ENCODE measurements at places on chromosomes 16 and 17.

DNA sequence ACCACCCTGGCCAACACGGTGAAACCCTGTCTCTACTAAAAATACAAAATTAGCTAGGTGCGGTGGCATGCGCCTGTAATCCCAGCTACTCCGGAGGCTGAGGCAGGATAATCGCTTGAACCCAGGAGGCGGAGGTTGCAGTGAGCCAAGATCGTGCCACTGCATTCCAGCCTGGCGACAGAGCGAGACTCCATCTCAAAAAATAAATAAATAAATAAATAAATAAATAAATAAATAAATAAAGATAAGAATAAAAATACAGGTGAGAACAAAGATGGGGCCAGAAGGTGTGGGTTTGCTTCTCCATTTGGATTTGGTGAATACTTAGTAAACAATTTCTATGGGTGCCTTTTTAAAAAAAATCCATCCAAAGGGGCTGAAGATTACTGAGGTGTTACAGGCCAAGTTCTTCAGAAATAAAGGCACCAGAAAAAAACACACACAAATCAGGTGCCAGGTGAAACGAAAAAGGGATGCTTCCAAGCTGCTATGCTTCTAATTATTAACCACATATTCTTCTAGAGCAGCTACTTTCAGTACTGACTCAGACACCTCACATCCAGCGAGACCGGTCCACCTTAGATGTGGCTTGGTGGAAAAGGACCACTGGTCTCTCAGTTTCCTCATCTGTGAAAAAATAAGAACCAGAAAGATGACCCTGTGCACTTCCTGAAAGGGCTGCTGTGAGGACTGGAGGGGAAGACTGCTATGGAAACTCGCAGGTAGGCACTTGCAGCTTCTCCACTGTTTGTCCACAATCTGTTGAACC, 9.2 kb downstream of the GLYR1 start:
- no peak for DNase-seq

DNA sequence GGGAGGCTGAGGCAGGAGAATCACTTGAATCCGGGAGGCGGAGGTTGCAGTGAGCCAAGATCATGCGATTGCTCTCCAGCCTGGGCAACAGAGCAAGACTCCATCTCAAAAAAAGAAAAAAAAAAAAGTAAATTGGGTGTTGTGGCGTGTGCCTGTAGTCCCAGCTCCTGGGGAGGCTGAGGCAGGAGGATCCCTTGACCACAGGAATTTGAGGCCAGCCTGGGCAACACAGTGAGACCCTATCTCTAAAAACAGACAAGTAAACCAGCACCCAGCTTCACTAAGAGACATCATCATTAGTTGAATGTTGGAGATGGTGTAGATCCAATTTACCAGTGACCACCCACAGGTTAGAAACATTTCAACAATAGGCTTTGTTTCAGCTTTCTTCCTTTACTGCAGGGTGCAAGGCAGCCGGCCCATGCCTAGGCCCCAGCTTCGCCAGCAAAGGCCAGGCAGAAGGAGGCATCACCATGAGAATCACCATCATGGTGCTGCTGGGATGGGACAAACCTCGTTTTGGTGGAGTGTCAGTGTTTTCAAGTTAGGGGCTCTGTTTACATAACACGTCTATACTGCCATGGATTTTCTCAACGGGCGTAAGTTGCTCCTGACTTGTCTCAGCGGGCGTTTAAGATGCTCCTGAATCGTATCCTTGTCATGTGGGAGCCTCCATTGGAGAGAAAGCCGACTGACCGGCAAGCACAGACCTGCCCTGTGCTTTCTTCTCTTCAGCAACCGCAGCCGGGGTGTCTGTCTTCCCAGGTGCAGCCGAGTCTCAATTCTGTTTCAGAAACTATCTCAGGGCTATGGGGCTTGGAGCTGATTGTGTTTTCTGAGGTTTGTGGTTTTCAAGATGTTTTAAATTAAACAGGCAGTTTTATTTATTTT, 7.3 kb downstream of the TCF25 start:
- DNase-seq: no peak

DNA sequence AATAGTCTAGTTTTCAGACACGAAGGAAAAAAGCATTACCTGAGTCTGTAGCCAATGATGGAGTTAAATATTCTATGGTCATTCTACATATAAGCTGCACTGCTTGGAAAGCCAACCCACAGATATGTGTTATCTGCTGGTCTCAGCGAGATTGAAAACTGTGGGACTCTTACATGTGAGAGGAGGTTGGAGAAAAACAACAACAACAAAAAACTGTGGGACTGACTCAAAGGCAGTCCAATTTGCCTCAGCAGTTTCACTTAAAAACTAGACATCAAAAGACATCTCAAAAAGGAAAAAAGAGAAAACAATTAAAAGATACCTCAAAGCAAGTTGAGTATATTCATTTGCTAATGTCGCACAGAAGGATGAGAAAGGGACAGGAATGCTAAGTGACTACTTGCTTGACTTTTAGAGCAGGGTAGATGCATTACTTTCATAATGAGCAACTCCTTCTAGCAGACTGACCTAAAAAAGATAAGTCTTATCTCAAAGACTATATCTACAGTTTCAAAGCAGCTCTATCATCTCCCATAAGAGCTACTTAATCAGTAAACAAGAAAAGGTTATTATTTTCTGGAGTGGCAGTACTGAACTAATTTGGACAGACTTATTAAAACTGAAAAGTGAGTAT, 35.5 kb upstream of the ITGA2B start:
- no peak for DNase-seq

DNA sequence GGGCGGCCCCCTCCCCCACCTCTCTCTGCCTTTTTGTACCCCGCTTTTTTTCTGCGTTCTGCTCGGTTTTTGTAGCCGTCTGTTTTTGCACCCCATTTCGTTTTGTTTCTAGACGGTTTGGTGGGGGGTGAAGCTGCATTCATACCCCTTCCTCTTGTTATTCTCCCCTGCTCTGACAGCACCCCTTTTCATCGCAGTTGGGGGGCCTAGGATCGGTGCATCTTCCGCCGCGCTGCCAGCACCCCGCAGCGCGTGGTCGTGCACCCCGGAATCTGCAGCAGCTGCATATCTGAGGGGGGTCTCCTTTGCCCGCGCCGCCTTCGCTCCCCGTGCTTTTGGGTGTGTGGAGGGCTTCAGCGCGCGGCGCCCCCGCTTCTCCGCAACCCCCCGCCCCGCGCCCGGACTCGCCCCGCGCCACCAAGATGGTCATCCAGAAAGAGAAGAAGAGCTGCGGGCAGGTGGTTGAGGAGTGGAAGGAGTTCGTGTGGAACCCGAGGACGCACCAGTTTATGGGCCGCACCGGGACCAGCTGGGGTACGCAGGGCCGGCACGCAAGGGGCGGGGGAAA, 455 bp downstream of the ATP1B2 start:
- no peak for DNase-seq

GRCh38 chr17:53543472-53543871, 279.3 kb upstream of the KIF2B start:
- DNase-seq: no peak

DNA sequence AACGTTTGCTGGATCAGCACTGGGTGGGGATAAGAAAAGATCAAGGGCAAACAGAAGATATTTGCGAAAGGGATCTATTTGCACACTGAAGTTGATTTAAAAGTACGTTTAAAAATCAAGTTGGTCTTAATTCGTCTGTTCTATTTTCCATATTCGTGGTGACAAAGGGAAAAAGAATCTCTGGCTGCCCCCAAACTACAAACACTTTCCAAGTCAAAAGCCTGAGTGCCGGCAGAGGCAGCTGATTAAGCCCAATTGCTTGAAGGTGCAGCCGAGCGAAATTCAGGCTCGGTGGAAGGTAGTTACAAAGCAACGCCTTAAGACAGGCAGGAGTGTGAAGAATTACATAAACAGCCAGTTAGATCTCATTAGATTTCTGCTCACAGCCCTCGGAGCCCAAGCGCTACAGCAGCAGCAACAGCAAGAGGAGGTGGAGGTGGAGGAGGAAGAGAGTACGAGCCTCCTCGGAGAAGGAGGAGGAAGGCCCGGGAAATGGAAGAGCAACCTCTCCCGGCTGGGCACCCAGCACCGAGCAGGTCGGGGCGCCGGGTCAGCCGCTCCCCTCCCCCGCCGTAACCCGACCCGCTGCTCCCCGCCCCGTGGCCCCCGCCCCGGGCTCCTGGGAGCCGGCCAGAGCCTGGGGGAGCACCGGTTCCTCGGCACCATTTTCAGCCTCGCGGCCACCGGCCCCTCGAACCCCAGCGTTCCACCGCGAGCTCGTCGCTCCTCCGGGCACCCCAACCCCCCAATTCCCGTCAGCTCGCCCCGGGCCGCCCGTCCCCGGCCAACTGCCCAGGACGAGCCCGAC, 890 bp downstream of the TOB1 start:
- peak; percentile 38 for DNase-seq

GRCh38 chr16:80167657-80168390, 373.0 kb upstream of the DYNLRB2 start:
- DNase-seq: no peak

- no peak for DNase-seq
Measured at GRCh38 chr17:63550817-63551639, 751 bp downstream of the DCAF7 start.

- no peak for DNase-seq
Measured at GRCh38 chr17:81150377-81151077, 14.8 kb upstream of the PVALEF start.

DNA sequence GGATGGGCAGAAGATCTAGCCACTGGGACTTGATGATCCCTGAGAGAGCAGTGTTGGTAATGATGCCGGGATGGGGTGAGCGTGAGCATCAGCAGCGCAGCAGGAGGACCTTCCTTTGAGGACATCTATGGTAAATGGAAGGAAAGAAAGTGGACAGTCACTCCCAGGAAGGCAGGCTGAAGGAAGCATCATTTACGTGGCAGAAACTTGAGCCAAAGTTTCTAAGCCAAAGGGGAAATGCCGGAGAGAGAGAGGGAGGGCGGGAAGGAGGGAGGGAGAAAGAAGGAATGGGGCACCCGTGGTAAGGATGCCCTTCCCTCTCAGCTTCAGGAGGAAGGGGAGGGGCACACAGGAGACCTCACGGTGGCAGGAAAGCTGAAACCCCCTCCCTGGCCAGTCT, 86.3 kb upstream of the CACNG5 start:
- DNase-seq: no peak

DNA sequence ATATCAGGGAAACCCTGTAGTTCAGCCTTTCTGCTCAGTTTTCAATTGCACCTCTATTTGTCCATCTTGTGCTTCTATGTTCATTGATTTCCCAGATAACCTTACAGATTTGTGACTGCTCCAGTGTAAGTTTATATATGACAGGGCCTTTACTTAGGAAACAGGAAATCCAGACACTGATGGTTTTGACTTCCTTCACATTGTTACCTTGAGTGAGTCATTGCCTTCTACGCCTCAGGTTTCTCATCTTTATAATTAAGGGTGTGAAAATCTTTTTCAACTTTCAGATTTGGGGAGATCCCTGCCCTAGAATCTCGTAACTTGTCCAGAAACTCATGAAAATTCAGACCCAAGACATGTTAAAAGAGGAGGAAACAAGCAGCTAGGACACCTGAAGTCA, 342.4 kb upstream of the TBX2 start:
- DNase-seq: no peak

DNA sequence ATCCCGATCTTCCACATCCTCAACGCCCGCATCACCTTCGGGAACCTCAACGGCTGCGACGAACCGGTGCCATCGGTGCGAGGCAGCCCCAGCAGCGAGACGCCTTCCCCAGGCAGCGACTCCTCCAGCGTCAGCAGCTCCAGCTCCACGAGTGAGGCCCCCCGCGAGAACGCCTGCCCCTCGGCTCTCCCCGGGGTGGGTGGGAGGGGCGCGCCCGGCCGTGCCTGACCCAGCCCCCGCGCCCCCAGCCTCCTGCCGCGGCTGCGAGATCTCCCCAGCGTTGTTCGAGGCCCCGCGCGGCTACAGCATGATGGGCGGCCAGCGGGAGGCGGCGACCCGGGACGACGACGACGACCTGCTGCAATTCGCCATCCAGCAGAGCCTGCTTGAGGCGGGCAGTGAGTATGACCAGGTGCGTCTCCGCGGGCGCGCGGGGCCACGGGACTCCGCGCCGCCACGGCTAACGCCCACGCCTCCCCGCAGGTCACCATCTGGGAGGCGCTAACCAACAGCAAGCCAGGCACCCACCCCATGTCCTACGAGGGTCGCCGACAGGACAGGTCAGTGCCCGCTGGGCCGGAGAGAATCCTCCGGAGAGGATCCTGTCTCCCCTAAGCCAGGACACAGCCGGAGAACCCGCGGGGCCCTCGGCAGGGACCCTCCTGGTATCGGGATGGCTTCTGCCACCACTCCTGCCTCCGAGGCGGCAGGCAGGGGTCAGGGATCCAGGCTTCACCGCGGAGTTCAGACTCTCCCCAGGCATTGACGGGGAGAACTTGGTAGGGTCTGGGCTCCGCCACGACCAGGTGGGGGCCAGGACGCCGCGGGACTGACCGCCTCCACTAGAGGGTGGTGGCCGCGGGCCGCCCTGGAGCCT, 10.1 kb downstream of the CORO6 start:
- DNase-seq: no peak

DNA sequence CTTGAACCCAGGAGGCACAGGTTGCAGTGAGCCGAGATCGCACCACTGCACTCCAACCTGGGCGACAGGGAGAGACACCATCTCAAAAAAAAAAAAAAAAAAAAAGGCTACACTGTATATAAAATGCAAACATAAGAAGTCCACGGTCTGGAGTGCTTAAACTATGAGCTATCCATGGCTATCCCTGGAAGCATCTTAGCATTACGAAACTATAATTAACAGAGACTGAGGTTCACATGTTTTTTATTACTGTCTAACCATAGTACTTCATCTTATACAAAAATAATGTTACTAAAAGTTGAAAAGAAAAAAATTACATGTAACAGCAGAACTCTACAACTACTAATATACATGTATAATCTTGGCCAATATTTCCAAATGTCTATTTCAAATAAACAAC, 32.8 kb downstream of the HELZ start:
- DNase-seq: no peak

- DNase-seq: no peak
Measured at GRCh38 chr17:7177954-7178477, 1.2 kb downstream of the ASGR1 start.

- DNase-seq: no peak
Measured at GRCh38 chr16:83550183-83550569, 257.6 kb upstream of the HSBP1 start.

DNA sequence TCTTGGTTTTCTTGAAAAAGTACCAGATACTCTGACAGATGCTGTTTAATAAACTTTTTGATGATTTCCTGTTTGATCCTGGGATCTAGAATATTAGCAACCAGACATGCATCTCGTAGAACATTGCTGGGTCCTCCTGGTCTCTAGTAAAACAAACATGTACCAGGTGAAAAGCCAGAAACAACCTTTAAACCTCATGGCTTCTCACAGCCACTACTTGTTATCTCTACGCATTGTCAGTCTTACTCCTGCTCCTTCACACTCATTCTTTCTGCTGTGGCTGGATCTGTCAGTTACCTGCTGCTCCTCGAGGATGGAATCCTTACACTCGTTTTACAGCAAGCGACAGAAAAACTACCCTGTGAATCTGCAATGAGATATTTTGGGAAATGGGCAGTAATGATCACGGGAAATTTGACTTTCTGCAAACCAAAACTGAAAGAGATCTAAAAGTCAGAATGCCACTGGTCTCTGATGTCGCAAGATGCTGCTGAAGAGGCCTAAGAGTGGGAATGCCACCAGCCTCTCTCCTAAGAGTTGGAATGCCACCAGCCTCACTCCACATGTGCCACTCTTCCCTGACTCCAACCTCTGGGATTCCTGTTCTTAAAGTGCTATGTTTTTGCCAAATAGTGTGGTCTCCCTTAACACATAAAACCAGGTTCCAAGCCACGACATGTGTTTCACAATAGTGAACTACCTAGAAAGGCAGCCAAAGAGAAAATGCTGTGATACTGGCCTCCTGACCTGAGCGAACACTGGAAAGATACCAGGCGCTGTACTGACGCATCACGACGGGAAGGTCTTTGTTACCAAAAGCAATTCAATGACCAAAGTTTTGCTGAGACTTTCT, 86.3 kb downstream of the VPS53 start:
- no peak for DNase-seq

Measured in stimulated activated naive CD4-positive, alpha-beta T cell treated with Interleukin-2 at 50 U/mL for 16 hours (primary cell).